ENCODE measurements at places on chromosomes 2 and 18.

GRCh38 chr2:190571686-190572085 is 37.2 kb upstream of the NEMP2 start:
- DNase-seq, result no peak

GRCh38 chr18:63905361-63905760 is 2.4 kb upstream of the SERPINB10 start:
- no peak for DNase-seq

- DNase-seq, result no peak
Observed at GRCh38 chr2:45929674-45930395, 278.4 kb downstream of the PRKCE start.

DNA sequence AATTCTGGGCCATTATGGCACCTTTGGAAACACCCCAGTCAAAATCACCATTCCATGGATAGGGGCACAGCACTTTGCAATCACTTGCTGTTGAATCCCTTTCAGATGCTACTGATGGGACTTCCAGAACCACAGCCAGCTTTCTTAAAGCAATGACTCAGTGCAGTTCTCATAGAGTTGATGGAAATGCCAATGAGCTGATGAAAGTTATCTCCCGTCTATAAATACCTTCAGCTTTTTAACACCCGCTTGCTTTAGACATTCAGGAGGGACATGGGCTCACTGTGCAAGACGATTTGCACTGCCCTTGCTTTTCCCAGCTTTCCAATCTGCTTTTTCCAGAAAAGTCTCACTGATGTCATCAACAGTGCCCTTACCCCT is 66.7 kb upstream of the RPL31 start:
- no peak for DNase-seq

DNA sequence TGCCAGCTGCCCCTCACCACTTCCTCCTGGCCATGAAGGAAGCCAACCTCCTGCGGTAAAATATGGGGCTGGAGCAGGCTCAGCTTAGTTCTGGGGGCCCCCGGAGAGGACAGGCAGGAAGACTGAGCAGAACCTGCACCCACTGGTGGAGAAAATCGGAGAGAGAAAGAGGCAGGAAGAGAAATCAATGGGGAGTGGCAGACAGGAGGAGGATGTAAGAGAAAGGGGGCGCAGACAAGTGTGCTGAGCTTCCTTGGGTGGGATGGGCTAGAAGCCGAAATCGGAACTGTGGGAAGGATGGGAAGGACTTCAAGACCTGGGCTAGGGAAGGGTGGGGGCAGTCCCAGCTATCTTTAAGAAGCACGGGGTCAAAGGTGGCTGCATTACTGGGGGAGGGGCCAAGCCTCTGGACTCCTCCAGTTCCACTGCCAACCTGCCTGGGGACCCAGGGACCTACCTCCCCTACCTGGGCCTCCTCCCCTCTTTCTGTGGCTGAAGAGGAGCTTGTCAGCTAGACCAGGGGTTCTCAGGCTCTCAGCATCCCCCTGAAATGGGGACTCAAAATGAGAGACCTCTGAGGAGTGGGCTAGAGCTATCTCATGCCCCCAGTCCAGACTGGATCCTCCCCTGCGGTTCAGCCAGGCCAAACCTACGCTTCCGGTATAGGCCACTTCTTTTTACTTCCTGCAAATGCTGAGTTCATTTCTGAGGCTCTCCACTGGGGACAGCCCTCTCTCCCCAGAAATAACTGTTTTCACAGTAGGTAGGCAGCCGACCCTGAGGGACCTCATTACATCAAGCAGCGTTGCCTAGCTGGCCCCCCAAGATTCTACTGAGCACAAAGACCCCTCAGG is 33.6 kb upstream of the B3GNT7 start:
- peak; percentile 34 for DNase-seq

- no peak for DNase-seq
Observed at GRCh38 chr2:85748985-85749875, 4.6 kb upstream of the ATOH8 start.

GRCh38 chr18:9782073-9782857 is 74.2 kb downstream of the RAB31 start:
- peak; percentile 88 for DNase-seq

GRCh38 chr18:68466672-68467071 is 248.2 kb downstream of the TMX3 start:
- no peak for DNase-seq

DNA sequence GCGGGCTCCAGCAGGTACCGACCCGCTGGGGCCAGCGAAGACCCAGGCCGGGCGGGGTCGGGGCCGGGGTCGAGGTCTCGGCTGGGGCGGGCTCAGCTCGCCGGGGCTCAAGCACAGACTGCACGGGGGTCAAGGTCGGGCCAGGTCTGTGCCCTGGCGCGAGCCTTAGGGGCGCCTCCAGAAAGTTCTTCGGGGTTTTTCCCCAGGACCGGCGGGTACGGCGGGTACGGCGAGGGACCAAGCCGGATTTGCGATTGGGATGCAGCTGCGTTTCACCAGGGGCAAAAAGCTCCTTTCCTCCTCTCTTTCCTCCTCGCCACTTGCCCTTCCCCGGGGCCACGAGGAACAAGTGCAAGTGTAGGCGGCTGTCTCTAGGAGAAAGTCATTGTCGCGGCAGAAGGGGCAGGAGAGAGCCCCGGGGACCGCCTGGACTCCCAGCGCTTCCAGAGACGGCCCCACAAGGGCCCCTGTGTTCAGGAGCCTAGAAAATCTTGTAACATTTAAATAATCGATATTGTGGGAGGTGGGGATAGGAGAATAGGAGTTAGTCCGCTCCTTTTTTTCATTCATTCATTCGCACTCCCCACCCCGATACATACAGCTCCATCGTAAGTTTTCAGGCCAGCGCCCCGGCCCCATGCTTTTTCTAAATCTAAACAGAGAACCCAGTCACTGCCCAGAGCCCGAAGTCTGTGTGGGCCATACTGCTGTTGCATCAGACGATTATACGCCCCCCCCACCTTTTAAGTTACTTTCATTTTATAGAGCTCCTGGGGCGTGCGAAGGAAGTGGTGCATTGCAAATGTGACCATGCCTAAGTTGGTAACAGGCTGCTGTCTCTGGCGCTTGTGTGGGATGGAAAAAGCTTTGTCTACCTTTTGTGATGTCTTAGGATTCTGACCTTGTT is 679 bp downstream of the PMAIP1 start:
- peak; percentile 93 for DNase-seq

DNA sequence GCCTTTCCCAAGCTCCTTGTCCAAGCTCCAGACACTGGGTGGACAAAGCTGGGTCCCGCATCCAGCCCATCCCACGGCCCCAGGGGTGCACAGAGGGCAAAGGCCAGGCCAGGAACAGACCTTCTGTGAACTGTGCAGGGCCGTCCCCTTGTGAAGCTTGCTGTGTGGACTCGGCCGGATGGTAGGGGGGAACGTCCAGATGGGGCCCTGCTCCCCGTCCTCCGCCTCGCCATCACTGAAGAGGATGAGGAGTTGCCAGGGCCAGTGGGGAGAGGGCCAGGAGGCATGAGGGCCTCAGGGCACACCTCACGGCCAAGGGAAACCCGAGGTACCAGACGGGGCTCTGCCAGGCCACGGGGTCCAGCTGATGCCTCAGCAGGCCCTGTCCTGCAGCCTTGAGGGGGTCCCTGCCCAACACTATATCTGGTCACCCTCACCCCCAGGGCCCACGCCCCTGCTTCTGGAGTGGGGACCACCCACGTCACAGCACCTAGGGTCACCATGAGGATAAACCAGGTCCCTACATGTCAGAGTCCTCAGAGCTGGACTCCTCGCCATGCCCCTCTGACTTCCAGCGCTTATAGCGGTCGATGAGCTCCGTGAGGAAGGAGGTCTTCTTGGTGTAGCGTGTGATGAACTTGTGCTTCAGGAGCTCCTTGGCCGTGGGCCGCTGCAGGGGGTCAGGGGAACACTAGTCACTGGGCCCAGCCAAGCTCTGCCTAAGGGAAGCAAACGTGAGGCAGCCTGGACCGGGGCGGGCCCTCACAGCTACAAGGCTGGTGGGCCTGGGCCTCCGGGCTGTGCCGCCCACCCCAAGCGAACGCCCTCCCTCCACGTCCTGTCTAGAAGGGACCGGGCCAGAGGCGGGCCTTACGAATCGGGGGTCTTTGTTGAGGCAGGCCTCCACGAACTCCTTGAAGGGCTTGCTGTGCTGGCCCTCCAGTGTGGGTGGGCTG is 10.0 kb downstream of the STK25 start:
- DNase-seq, result no peak

- no peak for DNase-seq
Observed at GRCh38 chr2:225891013-225891412, 491.5 kb downstream of the NYAP2 start.

DNA sequence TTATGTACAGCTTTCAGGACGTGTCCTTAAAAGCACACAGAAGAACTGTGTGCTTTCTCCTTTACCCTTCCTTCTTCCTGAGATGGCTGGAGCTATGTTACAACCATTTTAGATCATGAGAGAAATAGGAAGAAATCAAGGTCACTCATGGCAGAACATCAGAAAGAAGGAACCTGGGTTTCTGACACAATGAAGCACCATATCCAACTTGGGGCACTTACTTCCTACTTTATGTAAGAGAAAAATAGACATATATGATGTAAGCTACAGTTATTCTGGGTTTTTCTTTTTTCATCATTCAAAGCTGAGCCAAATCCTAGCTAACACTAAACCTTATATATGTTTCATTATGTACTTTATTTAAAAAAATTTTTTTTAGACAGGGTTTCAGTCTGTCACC is 79.5 kb downstream of the FAM161A start:
- no peak for DNase-seq

- DNase-seq, result no peak
Observed at GRCh38 chr2:95344656-95345055, 47.5 kb downstream of the KCNIP3 start.

- peak; percentile 60 for DNase-seq
Observed at GRCh38 chr18:28820353-28820752, 643.4 kb upstream of the CDH2 start.

GRCh38 chr2:9873337-9873736 is 30.1 kb downstream of the TAF1B start:
- no peak for DNase-seq

DNA sequence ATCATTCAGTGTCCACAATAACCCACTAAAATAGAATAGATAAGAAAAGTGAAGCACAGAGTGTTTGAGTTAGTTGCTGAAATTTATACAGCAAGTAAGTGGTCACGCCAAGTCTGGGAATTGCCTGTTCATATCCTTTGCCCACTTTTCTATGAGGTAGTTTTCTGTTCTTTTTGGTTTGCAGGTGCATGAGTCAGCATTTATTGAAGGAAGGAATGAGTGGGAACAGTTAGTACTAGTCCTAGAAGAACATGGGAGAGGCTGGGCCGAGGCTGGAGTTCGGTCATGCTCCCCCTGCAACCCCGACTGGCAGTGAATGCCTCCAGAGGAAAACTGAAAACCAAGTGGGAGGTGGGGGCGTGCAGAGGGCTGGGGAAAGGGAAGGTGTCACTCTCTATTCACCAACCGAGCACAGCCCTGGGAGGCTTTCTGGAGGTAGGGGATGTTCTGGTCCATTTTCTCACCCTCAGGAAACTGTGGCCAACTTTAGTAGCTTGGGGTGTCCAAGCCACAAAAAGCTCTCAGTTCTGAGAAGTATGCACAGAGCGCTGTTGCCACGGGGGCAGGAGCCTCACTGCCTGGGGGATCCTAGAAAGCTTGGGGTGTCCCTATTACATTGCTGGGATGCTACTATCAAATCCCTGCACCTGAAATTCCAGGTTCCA is 41.4 kb downstream of the FOSL2 start:
- DNase-seq, result no peak

- DNase-seq, result no peak
Observed at GRCh38 chr2:167318581-167318980, 430.3 kb downstream of the XIRP2 start.

- DNase-seq, result no peak
Observed at GRCh38 chr2:238509151-238509835, 82.6 kb downstream of the ASB1 start.
